Muscle of arm (tissue), 14 donors: ENCODE measurements at places on chromosomes 1 and 21.
A peak's percentile ranks its signal among the peaks of the same experiment; 100 is the strongest.

GRCh38 chr1:152645146-152645545 is 18.0 kb upstream of the LCE2D start:
- no peak for DNase-seq

DNA sequence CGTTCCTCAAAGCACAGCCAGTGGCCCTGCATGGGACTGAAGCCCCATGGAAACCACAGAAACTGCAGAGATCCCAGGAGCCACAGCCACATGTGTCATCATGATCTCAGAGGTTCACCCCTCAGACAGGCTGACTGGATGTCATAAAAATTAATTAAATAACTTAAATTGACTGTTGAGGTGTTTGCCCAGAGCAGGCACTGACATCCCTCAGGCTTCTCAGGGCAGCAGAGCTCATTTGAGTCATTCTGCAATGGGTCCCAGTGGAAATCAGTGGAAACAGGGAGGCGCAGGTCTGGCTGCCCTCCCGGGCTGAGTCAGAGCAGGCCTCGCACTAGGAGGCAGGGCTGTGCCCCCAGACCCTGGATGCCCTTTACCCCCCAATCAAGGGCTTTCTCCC is 135.1 kb downstream of the CDC7 start:
- no peak for DNase-seq

GRCh38 chr1:27571439-27572018 is 32.4 kb downstream of the AHDC1 start:
- DNase-seq = no peak

DNA sequence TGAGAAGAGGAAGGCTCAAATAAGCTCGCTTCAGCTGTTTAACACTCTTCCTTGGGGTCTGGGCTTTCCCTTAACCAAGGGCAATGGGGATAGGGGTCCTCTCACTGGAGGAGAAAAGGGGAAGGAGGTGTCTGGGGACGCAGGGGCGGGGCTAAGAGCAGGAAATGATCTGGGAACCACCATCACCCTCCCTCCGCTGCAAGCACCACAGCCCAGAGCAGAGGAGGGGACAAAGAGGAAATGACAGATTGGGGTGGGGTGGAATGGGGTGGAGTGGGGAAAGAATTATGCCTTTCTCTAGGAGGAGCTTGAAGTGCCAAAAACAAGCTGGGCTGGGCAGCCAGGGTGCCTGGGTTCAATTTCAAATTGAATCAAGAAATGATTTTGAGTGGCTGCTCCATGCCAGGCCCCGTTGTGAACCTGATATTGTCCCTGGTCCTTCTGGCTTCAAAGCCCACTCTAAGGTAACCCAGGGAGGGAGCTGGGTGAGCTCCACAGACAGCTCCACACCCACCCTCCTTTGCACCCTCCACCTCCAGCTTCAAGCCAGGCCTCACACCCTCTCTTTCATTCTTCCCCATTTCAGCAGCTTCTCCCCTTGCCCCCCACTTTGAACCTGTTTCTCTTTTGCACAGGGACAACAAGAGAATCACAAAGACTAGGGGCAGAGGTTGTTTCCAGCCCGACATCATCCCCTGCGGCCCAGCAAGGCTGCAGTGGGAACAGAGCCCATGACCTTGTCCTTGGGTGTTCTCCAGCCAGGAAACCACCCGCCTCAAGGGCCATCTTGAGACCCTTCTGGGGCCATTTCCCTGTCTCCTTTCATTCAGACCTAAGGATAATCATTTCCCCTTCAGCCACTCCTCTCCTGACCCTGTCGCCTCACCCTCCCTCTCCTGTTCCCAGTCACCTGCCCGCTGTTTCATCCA is 1.1 kb downstream of the ARHGAP30 start:
- peak; percentile 37 for DNase-seq

- no peak for DNase-seq
Observed at GRCh38 chr1:180925471-180926051, 12.9 kb downstream of the KIAA1614 start.

- no peak for DNase-seq
Observed at GRCh38 chr1:34792868-34793727, at the start of gene GJA4. TSS of gene GJA4 (plus strand) at chr1:34792999. CDS start at chr1:34794214, 1,215 bp downstream.

DNA sequence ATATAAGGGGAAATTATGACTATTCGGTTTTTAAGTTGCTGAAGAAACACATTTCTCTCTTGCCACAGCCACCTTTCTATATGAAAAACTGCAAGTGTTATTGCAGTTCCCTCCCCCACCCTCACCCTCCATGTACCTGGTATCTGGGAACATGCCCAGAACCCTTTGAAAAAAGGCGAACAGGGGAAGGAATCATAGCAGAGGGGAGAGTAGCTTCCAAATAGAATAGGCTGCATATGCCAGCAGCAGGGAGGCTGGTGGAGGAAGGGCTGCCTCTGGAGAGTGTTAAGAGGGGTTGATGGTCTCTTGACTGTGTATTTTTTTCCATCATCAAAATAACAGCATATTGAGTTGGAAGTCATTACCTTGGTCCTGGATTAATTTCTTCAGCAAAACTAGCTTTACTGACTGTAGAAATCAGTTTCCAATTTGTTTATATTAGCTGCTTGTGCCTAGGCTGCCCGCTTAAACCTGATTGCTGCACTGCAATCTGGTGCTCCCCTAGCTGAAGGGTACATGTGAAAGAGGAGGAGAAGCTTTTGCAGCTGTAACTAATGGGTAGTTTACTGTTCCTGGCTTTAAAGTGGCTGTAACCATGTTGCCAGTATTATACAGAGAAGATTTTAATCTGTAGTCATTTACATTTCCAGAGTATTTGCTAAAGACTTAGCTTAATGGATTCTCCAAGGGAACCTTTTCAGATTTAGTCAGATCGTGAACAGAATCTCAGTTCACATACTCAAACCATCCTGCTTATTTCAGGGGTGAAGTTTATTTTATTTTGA is 22.7 kb downstream of the AHCYL1 start:
- no peak for DNase-seq

DNA sequence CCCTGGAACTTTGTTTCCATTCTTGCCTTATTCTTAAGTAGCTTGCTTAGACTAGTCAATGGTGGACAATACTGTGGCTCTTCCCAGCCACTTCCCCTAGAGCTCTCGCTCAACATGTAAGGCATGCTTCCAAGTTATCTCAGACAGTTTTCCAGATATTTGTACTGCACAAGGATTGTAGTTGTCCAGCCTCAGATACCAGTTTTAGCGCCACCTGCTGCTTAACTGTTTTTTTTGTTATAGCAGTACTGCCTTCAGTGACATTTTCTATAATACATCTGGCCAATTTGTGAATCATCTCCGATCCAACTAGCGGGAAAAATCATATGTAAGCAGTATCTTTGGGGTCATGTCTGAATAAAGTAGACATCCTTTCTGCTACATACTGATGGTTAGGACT is 346.7 kb upstream of the ADGRL4 start:
- peak; percentile 7 for DNase-seq

DNA sequence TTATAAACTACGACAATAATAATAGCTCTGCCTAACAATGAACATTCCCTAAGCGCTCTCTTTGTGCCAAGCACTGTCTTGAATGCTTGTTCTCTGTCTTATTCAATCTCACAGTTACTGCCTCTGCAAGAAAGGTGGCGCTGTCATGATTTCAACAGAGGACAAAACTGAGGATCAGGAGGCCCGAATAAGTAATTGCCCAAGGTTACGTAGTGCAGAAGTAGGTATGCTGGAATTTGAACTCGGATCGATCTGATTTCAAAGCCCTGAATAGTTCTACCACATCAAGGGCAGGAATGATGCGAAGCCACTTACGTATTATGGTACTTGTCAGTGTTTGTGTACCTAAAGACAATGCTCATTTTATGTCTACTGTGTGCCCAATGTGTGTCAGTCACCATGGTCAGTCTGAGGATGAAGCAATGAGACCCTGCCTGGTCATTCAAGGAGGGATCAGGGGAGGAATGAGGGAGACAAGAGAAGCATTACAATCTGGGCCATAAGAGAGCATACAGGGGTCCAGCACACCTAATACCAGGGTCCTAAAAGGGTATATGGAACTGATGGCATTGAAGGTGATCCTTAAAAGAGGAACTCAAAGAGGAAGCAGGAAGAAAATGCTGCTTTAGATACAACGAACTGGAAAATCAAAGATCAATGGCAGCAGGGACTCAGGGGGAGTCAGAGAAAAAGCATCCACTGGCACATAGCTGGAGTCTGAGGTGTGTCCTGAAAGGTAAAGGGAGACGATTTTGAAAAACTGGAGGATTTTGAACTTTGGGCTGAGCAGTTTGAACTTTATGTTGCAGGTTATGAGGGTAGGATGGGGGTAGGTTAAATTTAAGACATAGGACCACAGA is 389.2 kb downstream of the PLPP3 start:
- no peak for DNase-seq
